Left renal cortex interstitium (tissue), 4 donors: ENCODE measurements at places on chromosomes 1 and 21.

DNA sequence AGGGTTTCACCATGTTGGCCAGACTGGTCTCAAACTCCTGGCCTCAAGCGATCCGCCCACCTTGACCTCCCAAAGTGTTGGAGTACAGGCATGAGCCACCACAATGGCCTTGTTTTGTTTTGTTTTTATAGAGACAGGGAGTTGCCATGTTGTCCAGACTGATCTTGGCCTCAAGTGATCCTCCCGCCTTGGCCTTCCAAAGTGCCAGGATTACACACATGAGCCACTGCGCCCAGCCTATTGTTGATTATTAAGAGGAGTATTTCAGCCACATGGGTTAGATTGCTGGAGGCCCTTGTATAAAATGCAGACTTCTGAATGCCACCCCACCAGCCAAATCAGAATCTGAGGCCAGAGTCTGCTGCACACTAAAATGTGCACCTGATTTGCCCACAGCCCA lies 57.2 kb upstream of the ANGPTL1 start:
- DNase-seq: no peak

DNA sequence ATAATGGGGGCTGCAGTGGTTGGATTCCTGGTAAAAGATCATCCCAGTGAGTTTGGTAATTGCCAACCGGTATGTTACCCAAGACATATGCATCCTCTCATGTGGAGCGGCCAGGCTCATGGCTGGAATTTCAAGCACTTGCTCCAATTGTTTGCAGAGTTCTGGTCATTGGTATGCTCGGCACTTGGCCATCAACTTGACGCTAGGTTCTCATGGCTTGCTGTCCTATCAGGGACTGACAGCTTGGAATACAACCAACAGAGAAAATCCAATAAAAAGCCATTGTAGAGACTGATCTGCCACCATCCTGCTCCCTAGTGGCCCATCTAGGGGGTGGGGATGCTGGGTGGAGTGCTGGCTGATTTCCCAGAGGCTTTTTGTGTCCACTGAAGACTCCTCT lies 120.9 kb downstream of the EDEM3 start:
- no peak for DNase-seq

DNA sequence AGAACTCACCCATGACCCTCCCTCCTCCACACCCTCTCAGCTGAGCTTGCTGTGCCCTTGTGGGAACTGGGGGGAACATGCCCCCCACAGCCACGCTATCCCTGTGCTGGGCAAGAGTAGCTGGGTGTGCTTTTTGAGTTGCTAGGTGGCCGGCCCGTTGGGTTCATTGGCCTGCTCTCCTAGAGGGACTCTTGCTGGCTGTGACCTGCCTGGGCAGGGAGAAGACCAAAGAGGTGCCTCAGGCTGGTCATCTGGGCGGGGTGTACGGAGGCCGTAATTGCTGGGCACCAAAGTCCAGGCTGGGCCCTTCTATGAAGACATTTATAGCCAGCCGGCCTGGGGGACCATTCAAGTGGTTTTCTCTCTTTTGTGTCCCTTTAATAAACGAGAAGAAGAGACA lies 138.3 kb upstream of the ZBTB40 start:
- no peak for DNase-seq

GRCh38 chr1:40740039-40740996 lies 43.3 kb upstream of the KCNQ4 start:
- no peak for DNase-seq

GRCh38 chr1:66503841-66504470 lies 30.0 kb upstream of the SGIP1 start:
- DNase-seq: peak; percentile 25

DNA sequence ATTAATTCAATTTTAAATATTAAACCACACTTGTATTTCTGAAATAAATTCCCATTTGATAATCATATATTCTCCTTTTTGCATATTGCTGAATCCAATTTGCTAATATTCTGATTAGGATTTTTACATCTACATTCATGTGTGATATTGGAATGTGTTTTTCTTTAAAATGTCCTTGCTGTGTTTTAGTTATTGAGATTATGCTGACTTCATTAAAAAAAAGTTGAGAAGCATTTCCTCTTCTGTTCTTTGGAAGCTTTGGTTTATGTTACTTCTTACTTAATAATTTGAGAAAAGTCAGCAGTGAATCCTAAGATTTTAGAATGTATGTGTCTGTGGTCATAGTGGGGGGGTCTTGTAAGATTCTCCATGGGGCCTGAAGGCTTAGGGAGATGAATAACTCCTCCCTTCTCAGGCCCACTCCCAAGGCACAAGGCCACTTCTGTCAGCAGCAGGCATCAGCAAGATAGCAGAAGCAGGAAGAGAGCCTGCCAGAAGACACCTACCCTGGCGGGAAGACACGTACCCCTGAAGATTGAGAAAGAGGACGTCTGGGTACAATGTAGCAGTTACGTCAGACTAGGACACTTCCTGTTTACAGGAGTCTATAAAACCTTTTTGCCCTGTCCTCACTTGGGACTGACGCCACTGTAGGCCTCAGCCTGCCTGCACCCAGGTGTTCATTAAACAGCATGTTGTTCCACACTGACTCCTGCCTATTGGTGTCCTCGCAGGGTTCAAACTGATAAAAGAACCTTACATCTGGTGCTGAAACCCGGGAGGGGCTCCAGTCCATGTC lies 56.9 kb downstream of the ODF2L start:
- DNase-seq: no peak

DNA sequence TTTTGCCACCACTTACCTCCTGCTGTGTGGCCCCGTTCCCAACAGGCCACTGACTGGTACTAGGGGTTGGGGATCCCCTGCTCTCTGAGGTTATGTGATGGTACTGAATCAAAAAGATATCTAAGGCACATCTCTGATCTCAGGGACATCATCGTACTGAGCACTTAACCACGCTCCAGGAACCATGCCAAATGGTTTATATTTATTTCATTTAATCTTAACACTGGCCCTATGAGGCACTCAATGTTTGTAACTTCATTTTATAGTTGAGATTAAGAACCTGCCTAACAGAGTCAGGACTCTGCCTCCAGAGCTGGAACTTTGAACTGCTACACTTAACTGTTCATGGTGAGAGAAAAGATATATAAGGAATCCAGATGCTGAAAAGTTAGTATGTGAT lies 98.0 kb upstream of the HP1BP3 start:
- DNase-seq: no peak

DNA sequence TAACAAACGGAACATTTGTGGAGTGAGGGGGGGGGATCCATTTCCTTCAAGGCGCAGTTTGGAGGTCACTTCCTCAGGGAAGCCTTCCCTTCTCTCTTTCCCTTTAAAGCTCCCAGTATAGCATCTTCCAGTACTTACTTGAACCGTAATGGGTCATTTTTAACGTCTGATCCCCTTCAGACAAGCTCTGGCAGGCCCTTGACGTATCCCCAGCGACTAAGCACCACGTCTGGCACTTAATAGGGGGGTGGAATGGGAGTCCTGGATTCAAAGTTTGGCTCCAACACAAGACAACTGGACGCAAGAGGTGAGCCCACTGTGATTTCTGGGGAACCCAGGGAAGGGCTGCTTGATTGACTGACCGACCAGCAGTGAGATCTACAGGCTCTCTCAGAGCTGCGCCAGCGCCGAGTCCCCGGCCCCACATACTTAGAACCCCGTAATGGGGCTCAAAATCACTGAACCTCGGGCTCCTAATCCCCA lies 441 bp downstream of the YARS1 start:
- peak; percentile 13 for DNase-seq

- DNase-seq: no peak
Measured at GRCh38 chr1:29232387-29232786, 1.7 kb upstream of the MECR start.

DNA sequence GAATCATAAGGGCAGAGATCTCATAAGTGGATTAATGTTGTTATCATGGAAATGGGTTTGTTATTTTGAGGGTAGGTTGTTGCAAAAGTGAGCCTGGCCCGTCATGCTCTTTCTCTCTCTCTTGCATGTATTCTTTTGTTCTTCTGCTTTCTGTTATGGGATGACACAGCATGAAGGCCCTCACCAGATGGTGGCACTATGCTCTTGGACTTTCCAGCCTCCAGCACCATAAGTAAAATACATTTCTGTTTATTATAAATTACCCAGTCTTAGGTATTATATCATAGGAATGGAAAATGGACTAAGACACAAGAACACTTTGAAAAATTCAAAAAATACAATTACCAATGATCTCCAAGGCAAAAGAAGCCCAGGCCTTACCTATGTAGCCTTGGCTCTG lies 676.1 kb downstream of the PTPRU start:
- DNase-seq: no peak

DNA sequence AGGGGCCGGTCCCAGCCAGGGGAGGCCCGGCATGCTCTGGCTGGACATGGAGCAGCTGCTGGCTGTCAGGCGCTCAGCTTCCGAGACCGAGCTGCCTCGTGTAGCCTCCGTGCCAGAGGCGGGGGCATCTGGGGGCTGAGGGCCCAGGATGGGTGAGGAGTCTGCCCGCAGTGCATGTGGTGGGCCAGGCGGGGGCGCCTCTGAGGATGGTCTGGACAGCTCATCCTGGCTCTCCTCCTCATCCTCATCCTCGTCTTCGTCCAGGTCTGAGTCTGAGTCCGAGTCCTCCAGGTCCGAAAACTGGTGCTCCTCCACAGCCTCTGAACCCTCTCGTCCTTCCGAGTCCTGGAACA lies 28.9 kb upstream of the EDN2 start:
- DNase-seq: no peak

DNA sequence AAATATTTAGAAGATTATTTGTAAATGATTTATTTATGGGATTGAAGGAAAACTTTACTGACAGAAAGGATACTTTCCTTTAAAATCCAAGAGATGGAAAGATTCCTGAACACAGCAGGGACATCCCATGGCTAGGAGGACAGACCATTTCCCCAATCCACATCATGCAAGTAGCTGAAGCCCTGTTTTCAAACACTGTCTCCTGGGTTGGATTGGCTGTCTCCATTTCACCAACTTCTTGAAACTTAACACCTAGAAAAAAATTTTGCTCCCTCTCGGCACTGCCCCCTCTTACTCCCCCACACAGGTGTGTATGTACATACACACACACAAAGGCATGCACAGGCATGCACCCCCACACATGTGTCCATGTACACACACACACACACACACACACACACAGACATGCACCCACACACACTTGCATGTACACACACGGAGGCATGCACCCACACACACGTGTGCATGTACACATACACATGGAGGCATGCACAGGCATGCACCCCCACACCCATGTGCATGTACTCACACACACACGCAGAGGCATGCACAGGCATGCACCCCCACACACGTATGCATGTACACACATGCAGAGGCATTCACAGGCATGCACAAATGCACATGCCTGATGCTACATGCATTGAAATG lies 320.0 kb downstream of the CHRM3 start:
- DNase-seq: no peak

DNA sequence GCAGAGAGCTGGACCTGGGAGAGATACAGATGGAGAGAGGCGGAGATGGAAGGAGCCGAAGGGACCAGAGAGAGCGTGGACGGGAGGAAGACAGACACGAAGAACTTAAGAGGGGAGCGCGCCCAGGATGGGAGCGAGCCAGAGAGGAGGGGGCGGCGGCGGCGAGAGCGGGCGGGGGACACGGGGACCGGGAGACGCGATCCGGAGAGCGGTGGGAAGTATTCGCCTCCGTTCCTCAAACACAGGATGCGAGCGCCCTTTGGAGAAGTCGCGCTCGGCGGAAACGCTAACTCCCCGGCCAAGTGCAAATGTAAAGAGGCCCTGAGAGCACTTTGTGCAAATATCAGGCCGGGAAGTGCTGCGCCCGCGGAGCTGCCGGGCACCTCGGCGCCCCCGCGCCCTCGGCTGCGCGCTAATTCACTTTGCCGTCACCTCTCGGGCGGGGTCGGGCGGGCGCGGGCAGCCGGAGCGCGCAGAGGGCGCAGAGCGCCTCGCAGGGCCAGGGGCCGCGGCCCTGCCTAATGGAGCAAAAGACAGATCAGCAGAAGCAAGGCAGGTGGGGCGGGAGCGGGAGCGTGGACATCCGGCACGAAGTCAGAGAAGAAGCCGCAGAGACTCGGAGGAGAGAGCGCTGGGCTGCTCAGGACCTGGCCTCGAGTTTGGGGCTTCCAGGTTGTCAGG lies 281.2 kb downstream of the RRAGC start:
- no peak for DNase-seq

DNA sequence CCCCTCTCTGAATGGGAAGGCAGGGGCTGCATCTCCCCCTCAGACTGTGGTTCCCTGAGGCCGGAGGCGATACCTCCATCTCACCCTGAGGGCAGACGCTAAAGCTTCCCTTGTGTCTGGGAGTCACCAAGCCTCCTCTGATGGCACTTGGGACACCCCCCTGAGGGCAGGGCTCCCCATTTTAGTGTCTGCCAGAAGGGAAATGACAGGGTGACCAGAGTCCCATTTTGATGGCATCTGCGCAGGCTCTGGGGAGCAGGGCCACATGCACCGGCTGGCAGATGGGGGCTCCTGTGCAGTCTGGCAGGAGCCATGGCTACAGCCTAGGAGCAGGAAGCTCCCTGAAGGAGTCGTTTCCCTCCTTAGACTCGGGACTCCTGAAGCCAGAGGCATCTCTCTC lies 1.7 kb downstream of the S100A2 start:
- no peak for DNase-seq

DNA sequence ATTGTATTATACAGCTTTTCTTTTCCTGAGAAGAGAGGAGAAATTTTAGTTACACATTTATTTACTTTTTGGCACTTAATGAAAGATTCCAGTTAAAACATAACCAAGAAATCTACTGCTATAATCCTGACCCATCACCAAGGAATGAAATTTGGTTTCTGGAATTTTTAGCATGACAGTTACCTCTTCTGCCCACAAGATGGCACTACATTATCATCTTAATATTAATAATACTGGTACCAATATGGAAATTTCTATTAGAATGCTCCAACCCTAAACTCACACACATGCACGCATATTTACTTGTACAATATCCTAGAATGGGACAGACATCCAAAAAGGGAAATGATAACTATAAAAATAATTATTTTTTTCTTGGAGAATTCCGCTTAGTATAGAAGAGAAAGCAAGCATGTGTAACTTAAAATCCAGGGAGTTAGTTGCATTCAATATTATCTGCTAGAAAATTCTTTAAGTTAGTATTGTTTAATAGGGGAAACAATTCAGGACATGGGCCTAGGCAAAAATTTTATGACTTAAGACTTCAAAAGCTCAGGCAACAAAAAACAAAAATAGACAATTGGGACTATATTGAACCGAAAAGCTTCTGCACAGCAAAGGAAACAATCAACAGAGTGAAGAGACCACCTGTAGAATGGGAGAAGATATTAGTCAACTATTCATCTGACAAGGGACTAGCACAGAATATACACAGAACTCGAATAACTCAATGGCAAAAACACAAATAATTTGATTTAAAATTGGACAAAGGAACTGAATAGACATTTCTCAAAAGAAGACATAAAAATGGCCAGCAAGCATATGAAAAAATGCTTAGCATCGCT lies 37.4 kb downstream of the MAP3K21 start:
- DNase-seq: no peak

DNA sequence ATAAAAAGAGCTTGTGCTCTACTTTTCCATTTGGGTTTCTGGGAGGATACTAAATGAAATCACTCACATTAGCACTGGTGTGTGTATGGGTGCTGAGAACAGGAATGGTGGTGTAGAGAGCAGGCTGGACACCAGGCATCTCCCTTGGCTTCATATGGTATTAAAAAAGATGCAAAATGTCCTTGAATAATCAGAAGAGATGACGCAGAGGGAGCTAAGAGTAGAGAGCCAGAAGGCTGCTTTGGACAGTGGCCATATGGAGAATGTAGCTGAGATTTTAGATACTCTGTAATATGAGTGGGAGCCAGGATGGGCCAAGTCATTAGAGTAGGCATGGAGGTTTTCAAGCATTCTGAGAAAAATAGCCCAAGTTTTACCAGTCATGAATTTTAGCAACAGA lies 112.3 kb upstream of the ZRANB2 start:
- DNase-seq: no peak
